ENCODE measurements at places on chromosomes 1 and 21.

- DNase-seq = no peak
These were observed 15.4 kb downstream of the GJA4 start for GRCh38 chr1:34808051-34808810.

- DNase-seq = no peak
These were observed 826 bp upstream of the CA14 start for GRCh38 chr1:150256554-150257341.

DNA sequence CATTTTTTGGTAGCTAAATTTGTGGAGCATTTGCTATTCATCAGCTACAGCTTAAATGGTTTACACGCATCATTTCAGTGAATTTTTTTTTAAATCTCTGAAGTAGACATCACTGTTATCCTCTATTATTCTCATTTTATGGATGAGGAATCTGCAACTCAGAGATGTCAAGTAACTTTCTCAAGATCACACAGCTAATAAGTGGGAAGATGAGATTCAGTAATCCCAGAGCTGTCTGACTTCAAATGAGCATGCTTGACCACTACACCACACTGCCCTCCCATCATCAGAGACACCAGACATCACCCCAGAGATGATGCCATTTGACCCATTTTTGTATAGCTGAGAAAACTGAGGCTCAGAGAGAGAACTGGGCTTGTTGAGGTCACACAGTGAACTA lies 116.4 kb downstream of the RRAGC start:
- no peak for DNase-seq

DNA sequence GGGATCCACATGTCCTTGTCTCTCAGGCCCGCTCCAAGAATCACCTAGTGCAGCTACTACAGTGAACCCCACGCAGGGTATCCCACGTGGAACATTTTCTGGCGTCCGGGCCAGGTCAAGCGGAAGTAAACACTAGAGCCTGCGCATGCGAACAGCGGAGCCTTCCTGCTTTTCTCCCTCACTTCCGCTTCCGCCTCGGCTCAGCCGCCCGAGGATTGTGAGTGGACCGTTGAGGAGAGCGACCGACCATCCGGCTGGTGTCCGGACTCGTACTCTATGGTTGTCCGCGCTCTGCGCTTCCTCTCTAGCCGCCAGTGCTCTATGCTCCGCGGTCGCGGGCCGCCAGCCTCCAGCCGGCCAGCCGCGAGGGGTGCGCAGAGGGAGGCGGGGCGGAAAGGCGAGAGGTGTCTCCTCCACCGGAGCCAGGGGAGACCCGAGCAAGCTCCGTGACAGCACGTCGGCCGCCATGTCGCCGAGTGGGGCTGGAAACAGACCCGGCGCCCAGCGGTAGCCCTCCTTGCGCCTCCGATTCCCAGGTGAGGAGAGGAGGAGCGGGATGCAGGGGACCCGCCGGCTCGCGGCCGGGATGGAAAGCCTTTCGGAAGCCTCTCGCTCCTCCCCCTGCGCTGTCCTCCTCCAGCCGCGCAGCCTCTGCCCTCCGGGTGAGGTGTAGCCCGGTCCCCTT lies at the start of the genes CNST and TFB2M:
CNST (plus strand) TSS at position 329 of the 685 bp plus-strand sequence. CDS start 25,107 bp downstream, outside the sequence.
TFB2M (minus strand) TSS at position 134 of the 685 bp plus-strand sequence; CDS start at position 11, 123 bp downstream.
- peak; percentile 99 for DNase-seq

All from small intestine (tissue), 16 donors.